Esophagus muscularis mucosa (tissue), 4 donors: ENCODE measurements at places on chromosomes 1 and 21.

- DNase-seq, result no peak
Observed at GRCh38 chr1:188129856-188130838, 1301.4 kb downstream of the PLA2G4A start.

GRCh38 chr1:150976401-150976821, 1.8 kb upstream of the CERS2 start:
- DNase-seq, result no peak

- DNase-seq, result no peak
Observed at GRCh38 chr1:17206196-17206595, 1.3 kb downstream of the PADI1 start.

DNA sequence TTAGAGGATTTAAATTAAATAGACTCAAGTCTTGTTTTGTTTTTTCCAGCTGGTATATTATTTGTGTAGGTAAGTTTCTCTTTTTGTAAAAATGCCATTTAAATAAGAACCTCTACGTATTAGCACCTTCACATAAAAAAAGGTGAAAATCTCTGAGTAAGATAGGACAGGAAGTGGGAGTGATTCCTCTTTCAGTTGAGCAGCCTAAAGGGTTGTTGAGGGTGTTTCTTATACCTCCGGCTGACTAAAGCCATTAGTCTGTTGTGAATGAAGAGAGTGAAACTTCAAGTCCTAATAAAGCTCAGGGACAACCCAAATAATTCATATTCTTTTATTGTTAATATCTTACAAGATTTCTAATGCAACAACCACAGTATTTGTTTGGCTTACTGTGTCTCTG, 188.7 kb downstream of the CHRM3 start:
- no peak for DNase-seq

DNA sequence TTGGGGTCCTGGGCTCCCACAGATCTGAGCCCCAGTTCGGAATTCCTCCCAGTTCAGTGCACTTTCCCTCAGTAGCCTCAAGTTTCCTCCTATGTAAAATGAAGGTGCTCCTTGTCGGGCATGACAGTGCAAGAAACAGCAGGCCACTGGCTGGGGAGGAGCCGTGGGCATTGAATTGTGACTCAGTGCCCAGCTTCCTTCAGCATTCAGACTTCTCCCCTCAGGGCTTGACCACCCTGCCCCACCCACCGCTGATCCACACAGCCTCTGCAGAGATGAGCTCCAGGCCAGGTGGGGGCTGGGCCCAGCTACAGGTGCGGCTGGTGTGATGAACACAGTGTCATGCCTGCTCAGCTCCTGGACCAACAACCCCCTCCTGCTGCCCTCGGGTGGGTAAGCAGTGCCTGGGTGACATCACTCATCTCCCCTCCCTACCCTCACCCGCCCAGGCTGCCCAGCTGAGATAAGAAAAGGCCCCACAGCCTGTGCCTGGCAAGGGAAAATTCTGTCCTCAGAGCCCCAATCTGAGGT, 4.9 kb downstream of the MOB3C start:
- no peak for DNase-seq

DNA sequence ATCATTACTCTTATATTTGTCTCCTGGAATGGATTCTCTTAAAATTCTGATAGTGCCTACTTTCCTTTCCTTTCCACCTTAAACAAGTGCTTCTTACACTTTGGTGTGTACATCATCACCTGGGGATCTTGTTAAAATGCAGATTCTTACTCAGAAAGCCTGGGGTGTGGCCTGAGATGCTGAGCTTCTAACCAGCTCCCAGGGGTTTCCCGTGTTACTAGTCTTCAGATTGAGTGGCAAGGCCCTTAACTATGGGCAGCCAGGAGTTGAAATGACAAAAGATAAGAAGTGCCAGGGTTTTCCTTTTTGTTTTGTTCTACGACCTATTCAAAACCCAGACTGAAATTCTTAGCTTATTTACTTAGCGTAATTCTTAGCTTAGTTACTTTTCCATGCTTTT, 159.2 kb downstream of the HFM1 start:
- no peak for DNase-seq
